Left lung (tissue), 14 donors: ENCODE measurements at places on chromosomes 2 and 18. TPM values are rescaled to one million over a fixed set of nuclear protein-coding genes. Genes with fewer than 3 reads are reported as not detected.

SIX3 gene
- not detected for polyA plus RNA-seq

REG3G gene
- not detected for polyA plus RNA-seq

GRCh38 chr18:45155526-45155925, 459.8 kb upstream of the SLC14A2 start:
- no peak for DNase-seq

- DNase-seq, result no peak
Observed at GRCh38 chr2:118784860-118785259, 62.6 kb downstream of the EN1 start.

DNA sequence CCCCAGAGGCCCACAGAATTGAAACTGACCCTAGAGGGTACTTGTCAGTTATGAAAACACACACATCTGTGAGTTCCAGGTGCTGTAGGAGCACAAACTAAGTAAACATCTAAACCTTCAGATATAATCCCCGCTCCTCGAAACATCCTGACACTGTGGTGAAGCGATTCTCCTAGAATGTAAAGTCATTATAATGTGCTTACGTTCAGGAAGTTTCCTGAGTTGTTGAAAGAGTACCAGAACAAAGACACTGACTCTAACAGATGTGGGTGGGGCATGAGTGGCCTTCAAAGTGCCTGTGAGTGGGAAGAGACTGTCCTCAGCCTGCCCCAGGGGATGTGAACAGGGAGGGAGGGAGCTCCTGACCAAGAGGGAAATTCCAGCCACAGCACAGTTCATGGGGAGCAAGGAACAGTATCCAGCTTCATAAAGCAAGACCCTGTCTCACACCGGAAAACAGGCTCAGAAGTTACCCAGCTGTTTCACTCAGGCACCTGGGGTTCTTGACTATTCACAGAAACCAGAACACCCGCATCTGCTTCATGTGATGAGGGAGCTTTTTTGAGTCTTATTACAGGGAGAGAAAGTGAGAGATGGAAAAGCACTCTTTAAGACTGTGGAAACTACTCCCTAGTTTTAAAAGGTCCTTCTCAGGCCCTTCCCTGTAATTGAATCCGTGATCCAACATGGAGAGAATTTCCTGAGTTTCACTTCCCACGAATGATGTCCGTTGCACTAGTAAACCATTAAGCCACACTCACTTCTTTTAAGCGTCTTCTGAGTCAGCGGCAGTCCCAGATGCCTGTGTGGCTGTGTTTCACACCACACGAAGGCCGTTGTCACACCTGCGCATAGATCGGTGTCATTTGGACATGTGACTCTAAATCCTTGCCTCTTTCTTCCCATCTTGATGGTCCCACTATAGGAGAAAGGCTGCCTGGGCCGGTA, 88.6 kb upstream of the EML6 start:
- DNase-seq, result no peak

GRCh38 chr2:60746318-60746717, 9.8 kb upstream of the PAPOLG start:
- DNase-seq, result no peak

DNA sequence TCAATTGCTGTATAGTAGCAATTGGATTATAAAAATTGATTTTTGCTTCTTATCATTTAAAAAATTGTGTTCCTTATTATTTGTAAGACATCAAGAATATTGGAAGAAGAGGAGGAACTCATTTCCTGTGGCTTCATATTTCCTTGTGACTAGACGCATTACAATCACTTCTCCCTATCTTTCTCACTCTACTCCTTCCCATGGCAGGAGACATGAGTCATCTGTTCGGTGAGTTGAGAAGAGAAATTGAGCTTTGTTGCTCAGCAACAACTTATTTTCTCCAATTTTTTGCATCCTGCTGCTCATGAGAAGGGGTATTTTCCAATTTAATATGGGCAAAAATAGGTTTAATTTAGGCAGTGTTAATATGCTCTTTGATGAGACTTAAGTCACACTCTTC, 1783.9 kb downstream of the SUCLG1 start:
- DNase-seq, result peak; percentile 18

- no peak for DNase-seq
Observed at GRCh38 chr2:19120941-19121750, 237.3 kb downstream of the OSR1 start.

DNA sequence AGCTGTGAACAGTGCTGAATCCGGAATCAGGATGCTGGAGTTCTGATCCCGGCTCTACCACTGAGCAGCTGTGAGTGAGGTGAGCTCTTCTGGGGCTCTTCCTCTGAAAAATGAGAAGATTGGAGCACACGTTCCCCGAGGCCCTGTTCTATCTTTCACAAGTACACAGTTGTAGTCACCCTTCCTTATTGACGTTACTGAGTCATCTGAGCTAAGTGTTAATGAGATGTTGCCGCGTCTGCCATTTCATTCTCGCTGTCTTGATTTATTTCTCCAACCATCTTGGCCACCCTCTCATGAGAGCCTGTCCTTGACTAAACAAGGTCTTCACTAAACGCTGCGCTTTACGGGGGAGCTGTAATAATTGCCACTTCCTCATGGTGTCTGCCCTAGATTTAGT, 31.9 kb upstream of the EFR3B start:
- no peak for DNase-seq
